ENCODE measurements at places on chromosomes 1 and 21.
A peak's percentile ranks its signal among the peaks of the same experiment; 100 is the strongest.

GRCh38 chr1:89675677-89676076 is 42.8 kb downstream of the LRRC8C start:
- no peak for DNase-seq

GRCh38 chr1:75615613-75616435 is 4.9 kb upstream of the SLC44A5 start:
- peak; percentile 44 for DNase-seq

DNA sequence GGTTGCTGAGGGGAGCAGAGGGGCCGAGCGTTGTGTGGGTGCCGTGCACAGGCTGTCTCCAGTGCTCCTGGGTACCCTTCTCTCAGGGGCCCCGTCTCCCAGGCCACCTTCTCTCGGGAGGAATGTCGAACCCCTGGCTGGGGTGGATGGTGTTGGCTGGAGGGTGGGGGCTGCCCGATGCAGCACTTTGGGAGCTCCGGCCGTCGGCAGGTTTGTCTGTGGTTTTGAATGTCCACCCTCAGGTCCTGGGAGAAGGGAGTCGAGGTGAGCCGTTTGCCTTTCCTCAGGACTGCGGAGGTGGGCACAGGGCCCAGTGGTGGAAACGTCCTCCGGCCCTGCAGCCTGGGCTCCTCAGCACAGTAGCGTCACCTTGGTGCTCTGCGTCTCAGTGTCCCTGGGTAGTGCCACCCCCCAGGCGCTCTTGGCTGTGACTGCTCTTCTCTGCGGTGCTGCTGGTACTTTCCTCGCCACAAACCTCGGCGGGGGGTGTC is 14.5 kb downstream of the SLX9 start:
- no peak for DNase-seq

- no peak for DNase-seq
These were observed 86.6 kb upstream of the DPH5 start for GRCh38 chr1:101112051-101112780.

DNA sequence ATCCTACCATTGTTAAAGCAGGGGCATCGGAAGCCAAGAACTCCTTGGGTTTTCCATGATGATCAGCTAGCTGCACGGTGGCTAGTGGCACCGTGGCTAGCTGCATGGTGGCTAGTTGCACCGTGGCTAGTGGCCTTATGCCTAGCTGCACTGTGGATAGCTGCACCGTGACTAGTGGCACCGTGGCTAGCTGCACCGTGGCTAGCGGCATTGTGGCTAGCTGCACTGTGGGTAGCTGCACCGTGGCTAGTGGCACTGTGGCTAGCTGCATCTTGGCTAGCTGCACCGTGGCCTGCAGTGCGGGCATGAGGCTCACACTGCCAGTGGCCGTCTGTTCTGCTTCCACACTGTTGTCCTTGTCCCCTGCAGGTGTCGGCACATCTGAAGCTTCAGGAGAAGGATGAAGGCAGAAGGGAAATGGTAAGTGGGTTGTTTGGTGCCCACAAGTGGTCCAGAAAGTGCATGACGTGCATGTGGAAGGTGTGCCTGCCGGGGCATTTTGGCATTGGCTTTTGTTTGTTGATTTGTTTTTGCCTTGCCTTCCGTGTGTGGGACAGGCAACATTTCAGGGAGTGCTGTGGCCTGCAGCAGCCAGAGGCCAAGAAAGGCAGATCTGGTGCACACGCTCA is 38.6 kb downstream of the TFF3 start:
- no peak for DNase-seq

DNA sequence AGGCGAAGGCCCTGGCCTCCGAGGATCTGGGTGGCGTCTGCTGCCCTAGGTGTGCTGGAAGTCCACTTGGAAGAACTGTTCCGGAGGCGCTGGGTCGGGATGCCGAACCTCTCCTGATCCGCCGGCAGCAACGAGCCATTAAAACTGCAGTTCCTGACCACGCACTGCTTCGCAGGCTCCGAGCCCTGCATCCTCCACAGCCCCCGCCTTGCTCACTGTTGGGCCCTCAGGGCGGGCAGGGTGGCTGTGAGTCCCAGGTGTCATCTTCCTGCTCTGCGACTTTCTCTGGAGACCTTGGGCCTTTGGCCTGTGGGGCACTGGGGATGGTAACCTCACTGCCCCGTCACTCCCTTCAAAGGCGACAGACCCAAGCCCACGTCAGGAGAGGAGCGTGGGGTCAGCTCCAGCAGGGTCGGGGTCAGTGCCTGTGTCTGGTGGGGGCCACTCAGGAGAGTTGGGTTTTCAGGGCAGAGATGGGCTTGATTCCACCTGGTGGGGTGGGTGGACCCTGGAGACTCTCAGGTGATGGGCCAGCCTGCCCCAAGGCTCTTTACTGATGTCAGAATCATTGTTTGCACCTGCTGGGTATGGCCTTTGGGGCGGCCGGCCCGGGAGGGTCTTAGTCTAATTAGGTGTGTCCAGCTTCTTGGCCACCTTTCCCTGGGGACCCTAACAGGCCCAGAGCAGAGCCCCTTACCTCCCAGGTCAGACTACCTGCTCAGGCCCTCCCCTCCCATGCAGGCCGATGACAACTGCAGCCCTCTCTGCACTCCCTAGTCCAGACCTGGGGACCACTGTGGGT is 3.1 kb downstream of the PRXL2B start:
- DNase-seq = no peak

- DNase-seq = no peak
These were observed 61.2 kb upstream of the ETV3 start for GRCh38 chr1:157199421-157199755.

GRCh38 chr1:235366286-235366685 is 941 bp upstream of the TBCE start:
- no peak for DNase-seq

- peak; percentile 9 for DNase-seq
These were observed 12.5 kb upstream of the SARS1 start for GRCh38 chr1:109201123-109201703.

DNA sequence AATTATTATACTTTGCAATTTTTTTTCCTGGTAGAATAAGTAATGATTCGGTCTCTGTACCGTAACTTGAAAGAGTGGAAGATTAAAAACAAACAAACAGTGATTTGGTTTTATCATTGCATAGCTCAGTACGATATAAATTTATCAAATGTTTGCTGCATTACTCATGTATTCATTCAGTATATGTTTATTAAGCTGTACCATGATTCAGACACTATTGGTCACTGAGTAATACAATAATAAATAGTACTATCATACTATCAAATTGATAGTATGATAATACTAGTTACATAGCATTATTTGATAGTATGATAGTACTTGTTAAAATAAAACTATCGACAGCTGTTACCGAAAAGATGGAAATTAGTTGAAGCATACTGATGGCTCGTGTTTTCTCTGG is 12.1 kb downstream of the CENPF start:
- no peak for DNase-seq

DNA sequence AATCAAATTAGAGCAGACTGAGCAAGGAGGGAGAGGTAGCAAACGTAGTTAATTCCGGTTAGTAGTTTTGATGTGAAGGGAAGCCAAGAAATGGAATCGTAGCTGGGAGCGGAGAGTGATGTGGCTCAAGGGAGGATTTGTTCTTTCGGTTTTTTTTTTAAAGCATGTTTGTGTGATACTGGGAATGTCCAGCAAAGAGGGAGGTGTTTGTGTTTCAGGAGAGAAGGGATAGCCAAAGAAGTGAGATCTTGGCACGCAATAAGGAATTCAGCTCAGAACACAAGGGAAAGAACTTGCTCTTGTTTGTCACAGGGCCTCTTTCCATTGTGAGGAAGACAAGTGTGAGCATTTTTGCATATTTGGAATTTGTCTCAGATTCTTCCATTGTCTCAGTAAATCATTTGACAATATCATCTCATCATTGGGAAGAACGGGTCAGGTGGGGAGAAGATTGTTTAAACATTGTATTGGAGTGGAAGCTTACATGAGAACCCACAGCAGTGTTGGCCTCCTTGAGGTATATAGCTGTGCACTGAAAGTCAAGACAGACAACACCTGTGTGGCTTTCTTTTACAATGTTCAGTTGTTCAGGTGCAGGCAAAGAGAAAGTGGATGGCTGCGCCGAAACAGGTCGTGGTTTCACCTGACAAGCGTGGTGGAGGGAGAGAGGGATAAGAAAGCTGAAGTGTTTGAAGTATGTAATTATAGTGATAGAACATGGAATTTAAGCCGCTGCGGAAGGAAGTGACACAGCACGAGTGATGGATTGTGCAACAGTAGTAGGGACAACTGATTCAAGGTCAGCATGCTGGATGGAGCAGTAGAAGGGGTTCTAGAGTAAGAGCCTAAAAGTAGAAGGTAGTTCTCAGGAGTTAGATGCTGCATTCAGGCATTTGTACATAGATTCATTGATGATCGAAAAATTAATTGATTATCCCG is 25.4 kb downstream of the FMN2 start:
- DNase-seq = no peak

DNA sequence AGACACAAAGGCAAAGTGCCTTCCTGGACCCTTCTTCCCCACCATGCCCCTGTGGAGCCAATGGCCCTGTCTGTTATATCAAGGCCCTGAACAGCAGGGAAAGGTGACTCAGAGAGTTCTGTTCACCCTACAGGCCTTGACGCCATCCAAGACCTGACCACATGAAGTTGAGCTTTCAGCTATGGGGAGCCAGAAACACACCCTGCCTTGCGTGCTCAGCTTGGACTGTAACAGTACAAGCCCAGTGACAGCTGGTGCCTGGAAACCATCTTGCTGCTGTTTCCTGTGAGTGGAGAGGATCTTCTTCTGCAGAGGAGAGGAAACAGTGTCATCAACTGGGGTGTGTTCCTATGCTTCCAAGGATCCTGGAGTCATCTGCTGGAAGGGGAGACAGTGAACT is 165.0 kb upstream of the IRF2BP2 start:
- DNase-seq = no peak

GRCh38 chr1:221719987-221720386 is 21.9 kb downstream of the DUSP10 start:
- DNase-seq = no peak

- DNase-seq = no peak
These were observed 631.5 kb upstream of the PTBP2 start for GRCh38 chr1:96090134-96090533.

DNA sequence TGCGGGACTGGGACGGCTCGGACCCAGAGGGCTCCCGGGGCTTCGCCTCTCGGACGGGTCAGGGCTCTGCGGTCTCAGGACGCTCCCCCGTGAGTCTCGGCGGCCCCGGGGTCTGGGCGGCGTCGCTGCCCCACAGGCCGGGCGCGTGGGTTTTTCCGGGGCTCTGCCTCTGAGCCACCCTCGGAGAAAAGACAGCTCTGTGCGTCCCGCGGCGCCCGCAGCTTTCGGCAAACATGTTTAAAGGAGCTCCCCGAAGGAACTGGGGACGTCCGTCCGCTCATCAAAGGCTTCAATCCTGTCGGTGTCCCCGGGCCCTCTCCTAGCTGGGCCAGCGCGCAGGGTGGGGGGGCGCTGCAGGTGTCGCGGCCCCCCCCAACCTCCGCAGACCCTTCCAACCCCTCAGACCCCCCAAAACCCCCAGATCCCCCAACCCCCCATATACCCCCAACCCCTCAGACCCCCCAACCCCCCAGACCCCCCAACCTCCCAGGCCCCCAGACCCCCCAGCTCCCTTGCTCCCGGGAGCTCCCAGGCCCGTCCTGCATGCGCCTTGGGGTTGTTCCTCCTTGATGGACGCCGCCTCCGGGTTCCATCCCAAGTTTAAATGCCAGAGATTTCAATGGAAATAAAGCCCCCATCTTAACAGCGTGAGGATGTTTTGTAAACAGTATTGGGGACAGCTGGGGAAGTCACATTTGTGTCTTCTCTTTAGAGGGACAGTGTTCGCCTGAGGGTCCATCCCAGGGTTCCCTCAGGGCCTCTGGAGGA is 996 bp upstream of the C1orf159 start:
- peak; percentile 22 for DNase-seq

DNA sequence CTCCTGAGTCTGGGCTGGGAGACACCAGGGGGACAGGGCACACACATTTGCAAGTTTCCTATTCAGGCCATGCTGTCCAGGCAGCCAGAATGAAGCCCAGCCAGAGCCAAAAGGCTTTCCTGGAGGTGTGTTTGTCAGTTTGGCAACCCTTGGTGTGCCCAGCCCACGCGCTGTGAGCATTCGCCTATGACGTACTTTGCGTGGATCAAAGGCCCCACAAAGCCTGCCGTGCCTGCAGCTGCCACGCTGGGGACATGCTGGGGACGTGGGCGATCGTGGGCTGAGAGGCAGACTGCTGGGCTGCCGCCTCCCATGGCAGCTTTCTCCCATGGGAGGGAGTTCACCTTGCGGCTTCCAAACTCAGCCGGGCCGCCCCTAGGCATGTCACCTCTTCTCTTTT is 57.5 kb downstream of the CD247 start:
- no peak for DNase-seq

GRCh38 chr1:46130121-46130520 is 2.3 kb downstream of the PIK3R3 start:
- DNase-seq = no peak

- peak; percentile 92 for DNase-seq
These were observed 190.7 kb upstream of the RUNX1 start for GRCh38 chr21:35239811-35240219.

GRCh38 chr1:8598060-8598724 is 219.2 kb downstream of the RERE start:
- peak; percentile 68 for DNase-seq

DNA sequence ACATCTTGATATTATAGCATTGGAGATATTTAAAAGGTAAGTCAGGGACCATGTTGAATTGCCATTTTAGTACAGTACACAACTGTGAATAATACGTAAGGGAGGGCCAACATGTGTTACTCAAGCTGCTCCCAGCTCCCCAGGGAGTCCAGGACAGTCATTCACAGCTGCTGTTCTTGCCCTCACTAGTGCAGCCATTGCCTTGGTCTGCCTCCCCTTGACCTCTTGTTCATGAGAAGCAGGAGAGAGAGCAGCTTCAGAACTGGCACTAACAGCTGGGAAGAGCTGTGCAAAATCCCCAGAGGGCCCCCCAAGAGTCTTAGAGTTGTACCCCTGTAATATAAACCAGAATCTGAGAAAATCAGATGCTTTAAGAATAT is 16.4 kb downstream of the TCEANC2 start:
- no peak for DNase-seq

DNA sequence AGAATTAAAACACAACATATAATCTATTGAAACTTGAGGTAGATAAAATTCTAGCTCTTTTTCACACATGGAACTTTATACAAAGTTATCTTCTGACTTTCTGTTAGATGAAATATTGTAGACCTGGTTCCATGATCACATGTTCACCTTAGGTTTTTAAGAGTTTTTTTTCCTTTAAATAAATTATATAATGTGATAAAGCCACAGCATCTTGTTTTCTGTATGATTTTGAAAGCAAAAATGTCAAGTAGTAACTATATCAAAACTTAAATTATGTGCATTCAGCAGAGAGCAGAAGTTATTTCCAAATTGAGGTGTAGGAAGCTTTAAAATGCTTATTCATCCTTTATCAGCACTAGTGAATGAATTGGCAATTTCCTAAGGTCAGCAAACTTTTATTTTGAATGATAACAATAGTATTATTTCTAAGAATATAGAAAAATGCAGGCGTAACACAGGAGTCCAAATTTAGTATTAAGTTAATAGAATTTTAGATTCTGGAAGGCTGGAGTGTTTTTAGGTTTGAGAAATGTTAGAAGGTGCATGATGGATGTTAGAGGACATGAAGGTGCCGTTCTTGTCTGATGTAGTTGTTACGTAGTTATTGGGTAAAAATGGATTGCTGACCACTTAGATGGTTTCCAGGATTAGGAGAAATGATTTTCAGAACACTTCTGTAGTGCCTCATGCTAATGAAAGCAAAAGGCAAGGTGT is 17.5 kb downstream of the BACH1 start:
- DNase-seq = no peak

- DNase-seq = no peak
These were observed 25.6 kb downstream of the LDLRAP1 start for GRCh38 chr1:25568834-25569596.

GRCh38 chr1:165369255-165369848 is 12.8 kb upstream of the LMX1A start:
- DNase-seq = no peak

All from NCI-H1105 (cell line).